Brain (organoid and tissue), 16 donors: ENCODE measurements at places on chromosomes 11 and 22. TPM values are rescaled to one million over a fixed set of nuclear protein-coding genes. Genes with fewer than 3 reads are reported as not detected.

MS4A12 gene
- polyA plus RNA-seq: not detected

KCNE3 gene
- polyA plus RNA-seq: 8.3 TPM

SESN3 gene
- polyA plus RNA-seq: 6.6 TPM

HEPACAM gene
- 66.5 TPM for polyA plus RNA-seq

AMPD3 gene
- 10.8 TPM for polyA plus RNA-seq

RAB3IL1 gene
- polyA plus RNA-seq: 5.9 TPM

CCDC87 gene
- 1.2 TPM for polyA plus RNA-seq

ALKBH3 gene
- 20.7 TPM for polyA plus RNA-seq

KLHL35 gene
- polyA plus RNA-seq: 12.1 TPM

PSMC3 gene
- 196 TPM for polyA plus RNA-seq

GGTLC3 gene
- polyA plus RNA-seq: not detected

APOA5 gene
- not detected for polyA plus RNA-seq

PATE4 gene
- not detected for polyA plus RNA-seq

SAA4 gene
- not detected for polyA plus RNA-seq

MPPED2 gene
- 3.4 TPM for polyA plus RNA-seq

IGLL5 gene
- polyA plus RNA-seq: not detected
